ENCODE measurements at places on chromosomes 2 and 18.

DNA sequence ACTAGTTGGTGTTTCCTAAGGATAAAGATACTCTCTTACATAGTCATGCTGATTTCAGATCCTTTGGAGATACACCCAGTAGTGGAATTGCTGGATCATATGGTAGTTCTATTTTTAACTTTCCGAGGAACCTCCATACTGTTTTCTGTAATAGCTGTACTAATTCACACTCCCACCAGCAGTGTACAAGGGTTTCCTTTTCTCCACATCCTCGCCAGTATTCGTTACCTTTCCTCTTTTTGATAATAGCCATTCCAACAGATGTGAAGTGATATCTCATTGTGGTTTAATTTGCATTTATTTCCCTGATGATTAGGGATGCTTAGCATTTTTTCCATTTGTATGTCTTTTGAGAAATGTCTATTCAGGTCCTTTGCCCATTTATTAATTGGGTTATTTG, 34.0 kb downstream of the ACTR2 start:
- peaks cover 12% of the 10 kb centered on the region for H3K4me1 ChIP-seq
- no peak overlapping the region for H3K27ac ChIP-seq
- peaks cover 79% of the 10 kb centered on the region for H3K36me3 ChIP-seq
- no peaks in the 10 kb centered on the region for H3K27me3 ChIP-seq
- DNase-seq = no peak
- no peak overlapping the region for H3K4me3 ChIP-seq

DNA sequence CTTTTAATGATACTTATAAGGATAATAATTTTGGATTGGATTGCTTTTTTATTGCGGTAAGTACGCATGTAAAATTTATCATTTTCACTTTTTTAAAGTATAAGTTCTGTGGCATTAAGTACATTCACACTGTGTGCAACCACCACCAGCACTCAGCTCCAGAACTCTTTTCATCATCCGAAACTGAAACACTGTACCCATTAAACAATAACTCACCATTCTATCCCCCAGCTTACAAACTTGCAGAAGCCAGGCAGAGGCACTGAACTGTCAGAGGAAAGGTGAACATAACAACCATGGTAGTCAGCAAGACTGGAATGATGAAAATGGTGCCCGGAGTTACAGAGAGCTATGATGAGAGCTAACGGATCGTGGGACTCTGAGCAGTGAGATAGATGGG, 465.9 kb downstream of the ADCYAP1 start:
- H3K27ac ChIP-seq = no peak overlapping the region
- no peaks in the 10 kb centered on the region for H3K27me3 ChIP-seq
- no peak overlapping the region for H3K4me3 ChIP-seq
- no peaks in the 10 kb centered on the region for H3K4me1 ChIP-seq
- no peaks in the 10 kb centered on the region for H3K36me3 ChIP-seq
- DNase-seq = no peak

DNA sequence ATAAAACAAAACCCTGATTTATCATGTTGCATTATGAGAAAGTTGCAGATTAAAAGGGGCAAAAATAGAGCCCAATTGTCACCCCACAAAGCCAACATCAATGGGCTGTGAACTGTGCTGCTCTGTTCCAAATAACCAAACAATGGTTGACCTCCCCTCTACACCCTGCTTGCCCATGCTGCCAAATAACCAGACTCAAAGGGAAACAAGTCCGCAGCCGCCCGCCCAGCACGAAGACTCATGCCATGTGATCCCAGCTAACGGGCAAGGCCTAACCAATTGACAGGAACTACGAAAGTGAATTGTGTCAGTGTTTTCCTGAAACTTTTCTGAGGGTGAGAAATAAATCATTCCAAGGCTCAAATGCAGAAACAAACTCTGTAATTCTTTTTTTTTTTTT, 97.9 kb upstream of the RIOK3 start:
- H3K4me3 ChIP-seq = no peak overlapping the region
- H3K36me3 ChIP-seq = no peaks in the 10 kb centered on the region
- no peaks in the 10 kb centered on the region for H3K27me3 ChIP-seq
- H3K27ac ChIP-seq = no peak overlapping the region

DNA sequence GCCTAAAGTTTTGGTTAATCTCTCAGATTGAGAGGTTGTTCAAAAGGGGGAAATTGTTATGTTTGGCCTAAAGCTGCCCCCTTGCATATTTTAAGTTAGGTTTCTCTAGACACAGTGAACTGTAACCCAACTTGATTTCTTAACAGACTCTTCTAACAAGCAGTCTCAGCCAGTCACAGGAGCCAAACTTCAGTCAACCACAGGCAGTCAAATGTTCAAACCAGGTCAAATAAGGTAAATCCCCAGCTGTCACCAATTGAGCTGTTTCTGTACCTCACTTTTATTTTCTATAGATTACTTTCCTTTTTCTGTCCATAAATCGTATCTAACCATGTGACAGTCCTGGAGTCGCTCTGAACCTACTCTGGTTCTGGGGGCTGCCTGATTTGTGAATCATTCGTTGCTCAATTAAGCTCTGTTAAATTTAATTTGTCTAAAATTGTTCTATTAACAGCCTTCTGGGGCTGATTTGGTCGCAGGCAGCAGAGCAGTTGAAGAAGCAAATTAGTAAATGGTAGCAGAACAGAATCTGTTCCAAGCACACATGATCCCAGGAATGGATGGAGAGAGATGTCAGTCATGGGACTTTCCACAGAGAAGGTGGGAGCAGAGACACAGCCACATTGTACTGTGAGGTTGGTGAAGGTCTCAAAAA, 16.4 kb upstream of the NFU1 start:
- H3K27me3 ChIP-seq = no peaks in the 10 kb centered on the region
- no peaks in the 10 kb centered on the region for H3K36me3 ChIP-seq
- H3K4me1 ChIP-seq = no peaks in the 10 kb centered on the region
- DNase-seq = no peak
- H3K4me3 ChIP-seq = no peak overlapping the region
